ENCODE measurements at places on chromosomes 5 and 9.

- no peak for DNase-seq
Observed at GRCh38 chr9:88503845-88504764, 30.9 kb upstream of the NXNL2 start.

GRCh38 chr5:172571413-172571812 is 69.7 kb upstream of the NEURL1B start:
- DNase-seq, result no peak

DNA sequence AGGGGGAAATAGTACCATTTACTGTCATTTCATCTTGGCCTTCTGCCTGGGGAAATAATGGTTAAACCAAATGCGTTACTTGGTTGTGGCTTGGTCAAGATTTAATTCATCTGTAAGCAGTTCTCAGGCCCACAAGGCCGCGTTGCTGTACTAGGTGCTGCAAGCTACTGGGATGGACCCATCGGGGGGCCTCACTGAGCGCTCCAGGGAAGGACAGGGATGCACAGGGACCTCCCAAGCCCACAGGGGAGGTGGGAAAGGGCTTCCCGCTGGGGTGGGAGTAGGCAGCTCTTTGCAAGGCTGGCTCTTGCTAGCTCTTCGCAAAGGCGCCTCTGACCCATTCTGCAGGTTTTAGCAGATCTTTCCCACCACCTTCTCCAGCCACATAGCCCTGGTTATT is 8.0 kb downstream of the GFPT2 start:
- DNase-seq, result no peak

- DNase-seq, result no peak
Observed at GRCh38 chr5:175418251-175418650, 25.7 kb downstream of the DRD1 start.

DNA sequence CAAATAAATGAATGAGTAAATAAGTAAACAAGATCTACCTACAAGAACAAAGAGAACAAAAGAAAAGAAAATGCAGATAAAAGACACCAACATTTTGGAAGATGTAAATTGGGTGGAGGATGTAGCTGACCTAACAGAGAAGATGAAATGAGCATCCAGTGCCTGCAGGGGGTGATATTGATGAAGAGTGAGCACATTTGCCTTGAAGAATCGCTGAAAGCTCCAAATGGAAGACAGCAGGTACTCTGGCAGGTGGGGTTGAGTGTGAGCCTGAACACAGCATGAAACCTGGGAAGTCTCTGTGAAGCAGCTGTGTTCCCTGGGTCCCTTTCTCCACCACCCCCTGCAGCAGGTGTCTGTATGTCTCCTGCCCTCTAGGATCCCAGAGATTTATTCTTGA is 125.6 kb downstream of the NXNL2 start:
- DNase-seq, result no peak

GRCh38 chr5:42982107-42982622 is 58.0 kb downstream of the ANXA2R start:
- DNase-seq, result no peak

DNA sequence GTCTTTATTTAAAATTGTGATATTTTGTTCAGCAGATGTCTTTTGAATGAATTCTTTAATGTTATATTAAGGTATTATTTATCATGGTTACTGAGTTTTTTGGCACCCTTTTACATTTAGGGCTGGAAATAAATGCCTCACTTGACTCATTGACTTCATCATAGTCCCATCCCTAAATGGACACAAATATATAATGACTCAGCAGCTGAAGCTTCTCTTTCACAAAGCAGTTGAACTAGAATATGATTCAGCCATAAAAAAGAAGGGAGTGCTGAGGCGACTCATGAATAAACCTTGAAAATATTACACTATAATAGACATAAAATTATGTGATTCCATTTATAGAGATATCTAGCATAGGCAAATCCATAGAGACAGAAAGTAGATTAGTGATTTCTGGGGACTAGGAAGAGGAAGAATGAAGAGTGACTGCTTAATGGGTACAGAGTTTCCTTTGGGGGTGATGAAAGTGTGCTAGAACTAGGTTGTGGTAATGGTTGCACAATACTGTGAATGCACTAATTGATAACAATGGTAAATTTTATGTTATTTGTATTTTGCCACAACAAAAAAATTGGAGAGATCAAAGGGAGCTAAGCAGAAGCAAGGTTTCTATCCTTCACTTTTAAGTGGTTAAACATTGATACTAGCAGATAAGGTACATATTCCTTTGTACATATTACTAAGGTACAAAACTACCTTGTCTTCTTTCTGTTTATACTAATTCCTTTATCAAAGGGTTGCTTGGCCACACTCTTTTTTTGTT is 449.6 kb downstream of the NTRK2 start:
- DNase-seq, result no peak

GRCh38 chr5:14082523-14082922 is 60.6 kb upstream of the TRIO start:
- DNase-seq, result no peak

Data from CD4-positive, alpha-beta T cell (primary cell).